ENCODE measurements at places on chromosomes 2 and 18. TPM values are rescaled to one million over a fixed set of nuclear protein-coding genes. Genes with fewer than 3 reads are reported as not detected.

TRABD2A gene
- total RNA-seq = 2.5 TPM

HOXD3 gene
- 0.28 TPM for total RNA-seq

HNRNPLL gene
- 37.8 TPM for total RNA-seq

CAPG gene
- total RNA-seq = 28.4 TPM

RAX gene
- not detected for total RNA-seq

SEC11C gene
- total RNA-seq = 30.5 TPM

CDCA7 gene
- 0.85 TPM for total RNA-seq

SPATS2L gene
- total RNA-seq = 60.6 TPM

LINC00305 gene
- not detected for total RNA-seq

TEKT4 gene
- total RNA-seq = not detected

ATOH8 gene
- total RNA-seq = 28.2 TPM

LYPD6B gene
- total RNA-seq = 0.56 TPM

TUBA4B gene
- total RNA-seq = not detected

CYP20A1 gene
- 52.9 TPM for total RNA-seq

UPP2 gene
- not detected for total RNA-seq

GALR1 gene
- not detected for total RNA-seq

TIA1 gene
- 69.9 TPM for total RNA-seq

NEDD4L gene
- 6.7 TPM for total RNA-seq

ROCK2 gene
- 38.1 TPM for total RNA-seq

MC4R gene
- under 0.01 TPM for total RNA-seq

MAPRE3 gene
- 2.8 TPM for total RNA-seq

RUFY4 gene
- not detected for total RNA-seq

HJURP gene
- 43.1 TPM for total RNA-seq

CREG2 gene
- 1.1 TPM for total RNA-seq

KRTCAP3 gene
- total RNA-seq = not detected

NMUR1 gene
- total RNA-seq = under 0.01 TPM

OTOF gene
- total RNA-seq = 0.19 TPM

TSHZ1 gene
- total RNA-seq = 2.3 TPM

C2orf80 gene
- total RNA-seq = not detected

SPEG gene
- 7.9 TPM for total RNA-seq

FRZB gene
- under 0.01 TPM for total RNA-seq

CELF4 gene
- total RNA-seq = not detected

C2orf92 gene
- total RNA-seq = 4.2 TPM

TMEM163 gene
- total RNA-seq = not detected

SCN7A gene
- under 0.01 TPM for total RNA-seq

CNDP1 gene
- total RNA-seq = not detected

LRRTM4 gene
- total RNA-seq = not detected

CPS1 gene
- 27.4 TPM for total RNA-seq

RSAD2 gene
- 0.85 TPM for total RNA-seq

TMEM17 gene
- total RNA-seq = 1.7 TPM

CPO gene
- under 0.01 TPM for total RNA-seq

NOSTRIN gene
- total RNA-seq = 1.4 TPM

RPRM gene
- not detected for total RNA-seq

NAT8 gene
- not detected for total RNA-seq

FLACC1 gene
- total RNA-seq = 0.38 TPM

STARD6 gene
- 0.28 TPM for total RNA-seq

TUBA3E gene
- not detected for total RNA-seq

C2orf66 gene
- under 0.01 TPM for total RNA-seq

Measured in regular cardiac myocyte (primary cell).